GM13977 (cell line): ENCODE measurements at places on chromosomes 5 and 9.

DNA sequence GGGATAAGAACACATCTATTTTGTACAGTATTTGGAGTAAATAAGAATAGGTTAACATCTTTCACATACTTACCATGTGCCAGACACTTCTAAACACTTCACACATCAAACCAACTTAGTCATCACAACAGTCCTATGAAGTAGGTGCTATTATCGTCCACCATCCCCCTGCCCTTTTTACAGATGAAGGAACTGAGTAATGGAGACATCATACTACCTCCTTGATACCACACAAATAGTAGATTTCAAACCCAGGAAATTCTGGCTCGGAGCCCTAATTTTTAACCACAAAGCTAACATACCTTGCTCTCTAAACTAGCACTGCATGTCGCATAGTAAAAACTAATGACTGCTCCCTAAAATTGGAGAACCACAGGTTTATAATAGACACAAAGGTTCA lies 4.2 kb upstream of the ZNF366 start:
- no peak for DNase-seq

DNA sequence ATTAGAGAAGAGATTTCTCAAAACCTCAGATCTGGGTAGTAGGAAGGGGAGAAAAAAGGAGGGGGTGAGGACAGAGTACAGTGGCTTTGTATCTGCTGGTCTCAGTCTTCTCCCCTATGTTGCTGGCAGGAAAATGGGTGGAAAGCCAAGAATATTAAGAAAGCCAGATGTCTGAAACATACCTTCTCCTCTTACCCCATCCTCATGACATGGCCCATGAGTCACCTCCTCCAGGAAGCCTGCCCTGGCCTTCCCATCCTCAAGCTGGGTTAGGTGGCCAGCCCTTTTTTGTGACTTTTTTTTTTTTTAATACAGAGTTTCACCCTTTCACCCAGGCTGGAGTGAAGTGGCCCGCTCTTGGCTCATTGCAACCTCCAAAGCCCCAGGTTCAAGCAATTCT lies 61.8 kb downstream of the ABCA1 start:
- no peak for DNase-seq

GRCh38 chr5:60295423-60295822 lies 401.9 kb upstream of the PDE4D start:
- no peak for DNase-seq

DNA sequence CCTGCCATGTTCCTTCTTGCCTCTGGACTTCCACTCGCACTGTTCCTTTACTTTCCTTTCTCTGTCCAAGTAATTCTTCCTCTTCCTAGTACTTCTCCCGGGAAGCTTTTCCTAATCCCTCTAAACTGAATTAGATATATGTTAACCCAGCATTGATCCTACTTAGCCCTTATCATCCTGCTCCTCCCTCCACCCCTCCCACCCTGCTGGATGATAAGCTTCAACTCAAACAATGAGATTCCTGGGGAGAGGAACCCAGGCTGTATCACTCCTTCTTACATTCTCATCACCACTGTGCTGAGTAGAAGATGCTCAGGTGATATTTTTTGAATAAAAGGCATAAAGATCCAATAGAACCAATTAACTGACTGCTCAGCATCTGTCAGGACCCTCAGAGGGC lies 45.7 kb downstream of the CDK5RAP2 start:
- no peak for DNase-seq

GRCh38 chr5:10856683-10857337 lies 95.8 kb upstream of the DAP start:
- DNase-seq, result peak; percentile 28

GRCh38 chr9:119556129-119556875 lies 187.1 kb upstream of the BRINP1 start:
- DNase-seq, result peak; percentile 67

DNA sequence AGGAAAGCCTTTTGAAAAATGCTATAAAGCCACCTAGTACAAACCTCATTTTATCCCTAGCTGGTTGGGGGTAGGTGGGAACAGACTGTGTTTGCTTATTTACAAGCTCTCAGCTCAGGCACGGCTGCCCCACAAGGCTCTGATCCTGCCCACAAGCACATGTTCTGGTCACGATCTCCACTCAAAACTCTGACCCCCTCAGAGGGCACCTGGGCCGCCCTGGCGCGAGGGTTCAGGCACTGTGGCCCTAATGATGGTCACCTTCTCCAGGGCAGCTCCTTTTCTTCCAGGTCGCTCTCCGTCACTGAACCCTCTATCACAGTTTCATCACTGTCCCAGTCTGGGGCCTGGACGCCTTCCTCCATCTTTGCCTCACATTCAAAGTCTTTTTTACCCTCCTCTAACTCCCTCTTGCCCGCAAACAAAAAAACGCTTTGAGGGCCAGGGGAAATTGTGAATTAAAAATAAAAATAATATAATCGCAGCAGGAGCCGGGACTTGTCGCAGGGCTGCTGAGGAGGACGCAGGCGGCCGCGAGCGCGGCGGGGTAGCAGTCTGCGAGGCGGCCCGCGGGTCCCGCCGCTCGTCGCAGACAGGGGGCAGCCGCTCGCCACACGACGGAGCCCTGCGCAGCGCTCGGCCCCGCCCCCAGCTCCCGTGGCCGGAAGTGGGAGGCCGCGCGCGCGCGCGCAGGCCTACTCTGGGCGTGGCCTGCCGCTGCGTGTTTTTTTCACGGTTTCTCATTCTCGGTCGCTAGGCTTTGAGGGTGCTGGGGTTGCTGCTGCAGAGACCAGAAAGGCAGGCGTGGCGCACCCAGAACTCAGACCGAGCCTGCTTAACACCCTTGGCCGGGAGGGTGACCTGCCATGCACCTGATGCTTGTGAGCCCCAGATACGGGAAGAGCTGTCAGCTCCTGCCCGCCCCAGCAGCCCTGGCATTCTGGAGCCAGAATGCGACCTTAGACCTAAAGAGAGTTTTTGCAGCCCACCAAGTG lies at the start of gene ANKRD31:
TSS of gene ANKRD31 (minus strand) at position 557 of the 995 bp plus-strand sequence. CDS start at position 365, 192 bp downstream.
- DNase-seq, result peak; percentile 95

GRCh38 chr9:131853434-131853833 lies 113.6 kb upstream of the RAPGEF1 start:
- DNase-seq, result no peak

DNA sequence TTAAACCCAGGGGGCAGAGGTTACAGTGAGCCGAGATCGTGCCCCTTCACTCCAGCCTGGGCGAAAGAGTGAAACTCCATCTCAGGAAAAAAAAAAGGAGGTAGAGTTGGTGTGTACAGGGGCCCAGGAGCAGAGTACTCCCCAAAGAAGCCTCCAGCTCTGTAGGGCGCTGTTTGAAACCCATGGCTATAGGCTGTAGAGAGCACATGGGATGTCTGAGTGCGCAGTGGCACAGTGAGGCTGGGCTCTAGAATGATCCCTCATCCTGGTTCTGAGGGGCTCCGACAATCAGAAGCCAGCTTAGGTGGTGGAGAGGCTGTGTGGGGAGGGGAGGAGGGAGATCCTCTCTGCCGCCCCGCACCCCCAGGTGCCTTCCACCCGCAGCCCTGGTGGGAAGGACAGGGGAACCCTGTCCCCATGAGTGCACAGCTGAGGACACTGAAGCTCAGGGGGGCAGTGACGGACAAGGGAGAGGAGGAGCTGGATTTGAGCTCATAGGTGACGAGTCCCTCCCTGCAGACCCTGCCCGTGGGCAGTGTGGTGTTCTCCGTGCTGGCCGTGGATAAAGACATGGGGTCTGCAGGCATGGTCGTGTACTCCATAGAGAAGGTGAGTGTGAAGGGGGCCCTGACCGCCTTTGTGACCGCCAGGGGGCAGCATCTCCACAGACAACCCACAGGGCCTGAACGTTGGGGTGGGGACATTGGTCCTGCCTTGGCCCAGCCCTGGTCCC lies 24.6 kb downstream of the CDHR2 start:
- DNase-seq, result peak; percentile 92
